Activated naive CD4-positive, alpha-beta T cell treated with anti-CD3 and anti-CD28 coated beads for 36 hours (primary cell): ENCODE measurements at places on chromosomes 3 and 15. TPM values are rescaled to one million over a fixed set of nuclear protein-coding genes. Genes with fewer than 3 reads are reported as not detected.

DNA sequence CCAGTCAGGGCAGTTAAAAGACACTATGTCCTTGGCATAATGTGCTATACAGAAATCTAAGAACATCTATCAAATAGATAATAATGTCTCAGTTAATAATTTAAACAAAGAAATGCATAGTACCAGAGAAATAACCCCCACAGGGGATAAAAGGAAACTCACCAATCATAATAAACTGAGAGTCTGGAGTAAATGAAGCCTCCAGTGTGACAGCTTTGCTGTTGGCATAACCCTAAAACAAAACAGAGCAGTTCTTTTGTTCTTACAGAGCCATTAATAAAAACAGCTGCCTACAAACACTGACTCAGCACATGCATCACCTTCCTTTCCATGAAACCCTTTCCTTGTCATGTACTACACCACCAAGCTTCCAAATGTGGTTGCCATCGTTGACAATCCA is 13.5 kb downstream of the PPM1M start:
- no peak for DNase-seq

GRCh38 chr15:30650012-30650929 is 24.3 kb downstream of the ARHGAP11B start:
- DNase-seq, result no peak

- DNase-seq, result no peak
These were observed 182.3 kb upstream of the LINGO1 start for GRCh38 chr15:77815015-77815414.

DNA sequence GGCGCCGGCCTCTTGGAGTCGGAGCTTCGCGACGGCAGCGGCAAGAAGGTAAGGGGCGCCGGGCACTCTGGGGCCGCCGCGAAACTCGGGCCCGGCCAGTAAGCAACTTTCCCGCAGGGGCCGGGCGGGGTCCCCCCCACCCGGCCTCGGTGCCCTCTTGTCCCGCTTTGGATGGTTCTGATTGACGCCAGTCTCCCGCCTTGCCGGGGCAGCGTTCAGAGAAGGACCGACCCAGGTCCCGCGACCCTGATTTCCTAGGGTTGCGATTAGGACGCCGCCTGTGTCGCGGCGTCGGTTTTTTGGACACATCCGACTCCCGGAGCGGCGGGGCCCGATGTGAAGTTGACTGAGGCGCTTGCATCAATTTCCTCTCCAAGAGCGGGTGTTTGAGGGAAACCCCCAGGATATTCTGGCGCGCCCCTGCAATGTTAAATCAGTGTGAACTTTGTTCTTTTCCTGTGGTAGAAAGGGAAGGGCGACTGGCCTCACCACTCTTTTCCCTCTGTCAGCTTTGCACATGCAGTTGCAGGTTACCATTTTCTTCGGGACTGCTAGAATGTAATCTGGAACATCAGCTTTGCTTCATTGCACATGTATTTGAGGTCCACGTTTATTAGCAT is 755 bp downstream of the PDE8A start:
- peak; percentile 88 for DNase-seq

GRCh38 chr15:90386221-90386620 is 1.8 kb upstream of the IQGAP1 start:
- DNase-seq, result no peak

The COL8A1 gene
- 0.07 TPM for total RNA-seq

DNA sequence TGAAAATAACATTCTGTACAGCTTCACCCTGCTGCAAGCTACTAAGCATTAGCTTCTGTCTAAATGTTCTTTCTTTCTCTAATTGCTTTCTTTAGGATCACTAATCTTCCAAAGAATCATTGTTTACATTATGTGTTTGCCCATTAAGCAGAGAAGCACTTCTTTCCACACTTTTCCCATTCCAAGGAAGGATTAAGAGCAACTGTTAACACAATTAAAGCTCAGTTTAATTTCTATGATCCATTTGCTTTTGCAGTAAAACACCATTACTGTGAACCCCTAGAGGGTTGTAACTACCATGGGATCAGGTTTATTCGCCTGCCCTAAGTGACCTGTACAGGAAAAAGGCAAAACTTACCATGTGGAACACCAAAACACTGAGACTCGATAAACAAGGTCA is 125.8 kb upstream of the ZNF385D start:
- DNase-seq, result no peak

DNA sequence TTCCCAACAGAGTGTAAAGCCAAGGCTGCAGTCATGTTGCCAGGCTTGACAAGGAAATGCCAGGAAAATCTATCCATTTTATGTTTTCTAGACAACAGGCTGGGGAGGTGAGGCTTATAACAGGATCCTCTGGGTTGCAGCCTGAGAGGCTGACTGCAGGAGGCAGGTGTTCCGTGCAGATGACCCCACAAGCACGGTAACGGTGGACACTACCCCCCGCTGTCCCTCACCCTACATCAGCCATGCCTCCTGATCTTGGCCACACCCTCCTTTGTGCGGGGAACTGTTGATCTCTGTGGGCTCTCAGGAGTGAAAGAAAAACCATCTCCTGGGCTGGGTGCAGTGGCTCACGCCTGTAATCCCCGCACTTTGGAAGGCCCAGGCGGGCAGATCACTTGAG is 68.0 kb upstream of the ADPGK start:
- DNase-seq, result no peak

DNA sequence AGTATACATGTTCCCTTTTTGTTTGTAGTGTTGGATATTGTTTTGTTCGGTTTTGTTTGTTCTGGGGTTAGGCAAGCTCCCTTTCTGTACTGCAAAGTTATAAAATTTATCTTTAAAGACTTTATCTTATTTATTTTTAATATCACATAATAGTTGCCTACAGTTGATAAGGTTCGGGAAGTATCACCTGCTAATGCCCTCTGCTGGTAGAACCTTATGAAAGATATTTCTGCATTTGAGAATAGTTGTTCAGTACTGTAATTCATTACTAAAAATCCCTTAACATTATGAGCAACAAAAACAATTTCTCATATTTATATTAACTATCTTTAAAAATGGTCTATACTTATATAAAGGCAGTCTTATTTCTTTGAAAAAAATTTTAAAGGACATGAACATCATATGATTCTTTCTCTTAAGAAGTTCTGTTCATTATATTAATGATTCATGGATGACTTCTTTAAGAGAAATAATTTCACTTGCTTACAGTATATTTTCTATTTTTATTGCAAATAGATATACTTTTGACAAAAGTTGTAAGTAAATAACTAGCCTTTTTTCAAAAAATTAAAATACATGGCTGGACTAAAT is 1126.8 kb downstream of the SI start:
- no peak for DNase-seq

DNA sequence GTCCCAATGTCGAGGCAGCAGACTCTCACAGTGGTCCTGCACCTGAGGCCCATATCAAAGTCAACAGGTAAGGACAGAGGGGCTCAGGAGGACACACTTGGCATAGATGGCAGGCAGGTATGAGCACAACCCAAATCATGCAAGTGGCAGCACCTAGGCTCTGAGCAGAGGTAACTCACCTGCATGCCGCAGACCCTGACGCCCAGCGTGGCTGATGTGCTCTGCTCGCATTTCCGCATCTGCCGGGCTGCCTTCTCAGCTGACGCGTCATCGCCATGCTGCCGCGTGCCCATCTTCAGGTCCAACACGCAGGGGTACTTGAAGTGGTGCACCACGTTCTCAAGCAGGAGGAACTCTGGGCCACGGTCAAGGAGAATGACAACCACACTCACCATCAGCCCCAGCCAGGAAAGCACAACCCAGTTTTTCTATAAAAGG is 4.2 kb upstream of the GMPPB start:
- no peak for DNase-seq

DNA sequence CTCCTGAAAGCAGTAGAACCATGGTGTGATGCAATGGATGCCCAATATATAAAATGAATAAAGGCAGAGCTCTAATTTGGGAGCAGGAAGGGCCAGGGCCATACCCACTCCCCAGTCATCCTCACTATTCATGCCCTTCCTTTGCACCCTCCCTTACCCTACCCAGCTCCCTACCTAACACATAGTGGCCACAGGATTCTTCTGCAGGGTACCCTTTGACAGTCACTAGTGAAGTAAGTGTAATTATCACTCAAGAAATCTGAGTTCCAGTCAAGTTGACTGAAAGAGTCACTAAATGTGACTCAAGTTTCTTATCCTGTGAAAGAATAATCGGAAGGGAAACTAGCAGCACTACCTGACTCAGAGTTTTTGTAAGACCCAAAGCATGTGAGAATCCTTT is 69.2 kb downstream of the RASA2 start:
- peak; percentile 65 for DNase-seq

GRCh38 chr3:136194409-136195257 is 1.5 kb downstream of the MSL2 start:
- DNase-seq, result peak; percentile 54

- no peak for DNase-seq
These were observed 42.5 kb upstream of the NUDT16 start for GRCh38 chr3:131338948-131339640.

The SLC28A2 gene
- total RNA-seq, result not detected

DNA sequence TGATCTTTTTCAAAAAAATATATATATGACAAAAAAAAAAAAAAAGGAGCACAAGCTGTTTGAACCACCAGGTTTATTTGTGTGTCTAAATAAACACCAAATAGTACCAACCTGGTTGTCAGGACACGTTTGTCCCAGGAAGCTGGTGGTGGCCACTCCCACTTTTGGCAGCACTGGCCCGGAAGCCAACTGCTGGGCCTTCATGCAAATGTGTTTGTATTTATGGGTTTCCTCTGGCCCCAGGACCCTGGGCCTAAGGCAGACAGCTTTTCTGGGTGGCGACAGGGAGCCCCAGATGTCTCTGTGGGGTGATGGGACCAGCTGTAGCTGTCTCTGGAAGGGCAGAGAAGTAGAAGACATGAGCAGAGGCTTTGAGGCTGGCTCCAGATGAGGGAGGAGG is 31.6 kb downstream of the PRKCD start:
- no peak for DNase-seq

The FOXL2 gene
- not detected for total RNA-seq

GRCh38 chr3:126956361-126956760 is 26.6 kb upstream of the PLXNA1 start:
- DNase-seq, result no peak

The ADAMTSL3 gene
- total RNA-seq, result not detected

The MORC1 gene
- total RNA-seq, result not detected
